ENCODE measurements at places on chromosomes 7 and 10.

DNA sequence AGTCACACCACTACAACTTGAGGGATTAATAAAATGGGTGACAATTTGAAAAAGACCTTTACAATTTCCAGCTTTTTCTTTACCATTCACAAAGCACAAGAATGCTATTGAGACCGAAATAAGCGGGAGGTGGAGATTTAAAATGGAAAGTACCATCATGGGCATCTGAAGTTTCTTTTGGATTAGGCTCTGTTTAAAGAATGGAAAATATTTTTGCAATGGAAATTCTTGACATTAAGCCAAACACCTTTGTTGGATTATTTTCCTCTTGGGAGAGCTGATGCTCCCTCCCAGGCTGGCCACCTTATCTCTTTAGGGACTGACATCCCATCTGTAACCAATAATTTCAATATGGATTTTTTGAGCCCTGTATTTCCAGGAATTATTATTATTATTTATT, 62.5 kb downstream of the BPGM start:
- DNase-seq, result no peak

DNA sequence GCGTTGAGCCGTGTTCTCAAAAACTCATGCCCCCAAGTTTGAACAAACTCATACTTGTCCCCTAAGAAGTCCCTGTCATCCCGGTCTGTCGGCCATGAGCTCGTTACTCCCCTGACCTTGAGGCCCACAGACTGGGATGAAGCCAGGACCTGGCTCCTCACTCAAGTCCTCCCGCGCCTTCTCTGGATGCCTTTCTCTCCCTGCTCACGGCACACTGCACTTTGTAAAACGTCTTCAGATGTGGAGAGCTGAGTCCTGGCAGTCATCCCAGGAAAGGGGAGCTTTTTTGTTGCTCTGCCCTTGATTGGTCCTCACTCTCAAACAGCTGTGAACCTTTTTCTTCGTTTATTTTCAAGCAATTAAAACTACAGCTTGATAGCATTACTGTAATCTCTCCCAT, 110.8 kb downstream of the JAZF1 start:
- DNase-seq, result no peak

DNA sequence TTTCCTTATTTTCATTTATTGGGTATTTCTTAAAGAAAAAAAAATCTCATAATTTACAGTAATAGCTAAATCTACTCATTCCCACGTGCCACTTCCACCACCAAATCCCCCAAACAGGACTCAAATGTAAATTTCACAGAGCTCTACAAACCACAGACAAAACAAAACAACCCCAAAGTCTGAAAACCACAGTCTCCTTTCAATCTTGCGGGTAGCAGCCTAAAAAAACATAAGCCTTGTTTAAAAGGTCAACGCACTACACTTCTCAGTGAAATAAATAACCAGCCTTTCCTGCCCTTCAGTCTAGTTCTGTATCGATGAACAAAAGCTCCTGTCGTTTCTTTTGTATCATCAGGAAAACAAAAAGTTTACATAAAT, 121.8 kb upstream of the AFAP1L2 start:
- no peak for DNase-seq

- no peak for DNase-seq
Measured at GRCh38 chr7:4479367-4480039, 202.6 kb upstream of the FOXK1 start.

- no peak for DNase-seq
Measured at GRCh38 chr7:128075242-128076095, 44.2 kb upstream of the LRRC4 start.

- DNase-seq, result no peak
Measured at GRCh38 chr7:141323826-141324225, 227.4 kb upstream of the AGK start.

DNA sequence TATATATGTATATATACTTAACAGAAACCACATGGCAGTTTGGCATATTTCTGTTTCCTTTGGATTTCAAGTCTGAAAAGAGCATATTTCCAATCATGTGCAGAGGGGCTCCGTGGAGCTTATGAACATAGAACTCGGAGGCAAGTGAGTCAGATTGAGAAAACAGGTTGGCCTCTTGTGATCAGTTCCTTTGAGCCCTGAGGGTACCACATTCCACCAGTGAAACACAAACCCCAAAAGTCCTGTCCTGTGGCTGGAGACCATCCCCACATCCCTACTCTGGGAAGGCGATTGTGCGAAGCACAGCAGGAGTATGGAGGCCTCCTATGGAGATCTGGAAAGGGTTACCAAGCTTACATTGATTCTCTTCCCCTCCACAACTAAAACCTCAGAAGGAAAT, 196.7 kb upstream of the TMEM72 start:
- DNase-seq, result no peak

DNA sequence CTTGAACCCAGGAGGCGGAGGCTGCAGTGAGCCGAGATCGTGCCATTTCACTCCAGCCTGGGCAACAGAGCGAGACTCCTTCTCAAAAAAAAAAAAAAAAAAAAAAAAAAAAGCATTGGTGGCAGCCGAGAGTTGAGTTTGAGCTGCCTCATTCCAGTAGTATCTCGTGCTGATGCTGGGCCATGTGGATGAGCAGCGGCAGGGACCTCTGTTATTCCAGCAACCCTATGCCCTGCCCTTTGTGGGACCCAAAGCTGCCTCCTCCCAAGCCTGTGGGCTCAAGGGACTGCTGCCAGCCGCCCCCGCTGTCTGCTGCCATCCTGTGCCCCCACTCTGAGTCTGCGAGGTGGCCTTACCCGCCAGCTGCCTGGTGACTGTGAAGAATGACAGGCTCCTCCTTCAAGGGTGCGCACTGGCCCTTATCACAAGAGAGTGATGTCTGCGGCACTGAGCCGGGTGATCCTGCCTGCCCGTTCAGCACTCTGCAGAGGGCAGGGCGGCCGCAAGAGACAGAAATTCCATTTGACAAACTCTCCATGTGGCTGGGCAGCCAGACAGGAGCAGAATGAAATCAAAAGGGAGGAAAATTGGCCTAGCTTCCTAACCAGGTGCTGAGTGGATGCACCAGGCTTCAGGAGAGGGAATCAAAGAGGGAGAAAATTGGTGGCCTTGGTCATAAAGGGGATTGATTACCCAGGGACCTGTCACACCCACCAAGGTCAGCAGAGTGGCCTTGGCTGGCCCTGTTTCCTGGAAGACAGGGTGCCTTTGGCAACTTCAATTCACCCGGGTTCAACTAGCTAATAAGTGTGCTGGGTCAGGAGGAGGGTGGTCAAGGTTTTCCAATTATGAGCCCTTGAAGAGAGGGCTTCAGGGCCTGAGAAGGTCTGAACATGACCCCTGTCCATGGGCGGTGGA, 65.3 kb upstream of the ZMIZ1 start:
- DNase-seq, result no peak

GRCh38 chr7:156823435-156823834, 69.5 kb downstream of the LMBR1 start:
- no peak for DNase-seq

DNA sequence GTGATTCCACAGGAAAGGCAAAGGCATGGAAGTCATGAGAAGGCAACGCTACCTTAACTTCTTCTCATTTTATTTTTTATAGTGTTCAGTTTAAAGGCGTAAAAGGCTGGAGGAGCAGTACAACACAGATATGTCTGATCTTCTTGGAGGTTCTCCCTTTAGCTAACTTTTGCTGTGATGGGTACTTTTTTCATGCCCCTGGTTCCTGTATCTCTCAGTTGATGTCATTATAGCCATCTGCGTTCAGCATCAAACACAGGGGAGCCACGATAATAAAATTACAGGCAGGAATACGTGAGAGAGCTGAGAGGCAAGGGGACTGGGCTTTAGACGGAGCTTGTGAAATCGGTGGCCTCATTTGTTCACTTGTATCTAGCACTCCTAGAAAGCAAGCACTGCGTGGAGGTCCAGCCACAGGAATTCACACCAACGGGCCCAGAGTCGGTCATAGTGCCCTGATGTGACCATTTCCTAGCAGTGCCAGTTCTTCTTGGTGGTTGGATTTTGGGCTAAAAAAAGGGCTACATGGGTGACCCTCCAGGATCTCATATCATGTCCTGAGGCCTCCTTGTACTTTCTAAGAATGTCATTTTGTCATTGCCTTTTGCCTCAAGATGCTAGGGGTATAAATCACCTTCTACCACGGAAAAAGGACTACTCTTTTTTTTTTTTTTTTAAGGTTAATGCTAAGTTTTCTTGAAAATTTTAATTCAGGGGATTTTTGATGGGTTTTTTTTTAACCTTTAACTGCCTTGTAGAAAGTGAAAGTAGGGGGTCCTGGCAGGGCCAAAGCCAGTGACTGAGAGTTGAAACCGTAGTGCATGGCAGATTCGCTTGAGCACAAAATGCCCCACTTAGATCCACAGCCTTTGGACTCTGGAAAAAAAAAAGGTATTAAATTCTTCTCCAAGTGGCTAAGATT, 191.5 kb downstream of the CELF2 start:
- DNase-seq, result no peak

DNA sequence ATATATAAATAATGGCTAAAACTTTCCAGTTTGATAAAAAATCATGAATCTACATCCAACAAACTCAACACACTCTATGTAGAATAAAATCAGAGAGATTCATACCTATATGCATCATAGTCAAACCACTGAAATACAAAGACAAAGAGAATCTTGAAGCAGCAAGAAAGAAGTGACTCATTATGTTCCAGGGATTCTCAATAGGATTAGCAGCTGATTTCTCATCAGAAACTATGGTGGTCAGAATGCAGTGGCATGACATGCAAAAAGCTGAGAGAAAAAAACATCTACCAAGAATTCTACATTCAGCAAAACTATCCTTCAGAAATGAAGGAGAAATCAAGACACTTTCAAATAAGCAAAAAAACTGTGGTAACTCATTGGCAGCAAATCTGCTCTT, 187.4 kb downstream of the RNLS start:
- DNase-seq, result no peak

DNA sequence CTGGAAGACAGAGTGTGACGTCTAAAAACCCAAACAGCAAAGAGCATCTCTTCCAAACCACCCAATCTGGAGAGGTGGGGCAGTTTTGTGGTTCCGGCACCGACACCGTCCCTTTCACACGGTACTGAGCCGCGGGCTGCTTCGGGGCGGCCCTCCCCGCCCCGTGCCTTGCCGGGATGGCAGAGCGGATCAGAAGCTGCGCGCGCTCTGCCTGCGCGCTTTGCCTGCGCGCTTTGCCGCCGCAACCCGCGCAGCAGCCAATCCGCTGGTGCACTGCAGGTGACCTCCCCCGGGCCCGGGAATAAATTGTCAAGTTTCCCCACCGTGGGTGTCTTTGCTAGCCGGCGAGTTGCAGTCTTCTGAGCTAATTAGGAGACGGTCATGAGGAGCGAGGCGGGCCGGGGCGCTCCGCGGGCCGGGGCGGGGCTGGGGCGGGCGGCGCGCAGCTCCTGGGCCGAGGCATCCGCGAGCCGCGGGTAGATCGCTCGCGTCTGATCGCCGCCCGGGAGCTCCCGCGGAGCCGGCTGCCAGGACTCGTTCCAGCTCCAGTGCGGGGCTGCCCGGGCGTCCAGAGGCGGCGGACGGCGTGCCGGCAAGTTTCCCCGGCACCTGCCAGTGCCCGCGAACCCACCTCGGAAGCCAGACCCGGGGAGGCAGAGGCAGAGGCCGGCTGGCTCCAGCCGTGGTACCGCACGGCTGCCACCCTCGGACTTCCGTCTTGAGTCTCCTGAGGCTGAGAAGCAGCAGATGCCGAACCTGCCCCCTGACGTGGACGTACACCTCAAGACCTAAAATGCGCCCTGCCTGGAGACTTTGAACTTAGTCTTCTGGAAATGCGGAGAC, 536.0 kb upstream of the GALNT17 start:
- no peak for DNase-seq

GRCh38 chr10:64103750-64104470, 582.7 kb downstream of the REEP3 start:
- no peak for DNase-seq
